ENCODE measurements at places on chromosomes 16 and 17.
A peak's percentile ranks its signal among the peaks of the same experiment; 100 is the strongest.

DNA sequence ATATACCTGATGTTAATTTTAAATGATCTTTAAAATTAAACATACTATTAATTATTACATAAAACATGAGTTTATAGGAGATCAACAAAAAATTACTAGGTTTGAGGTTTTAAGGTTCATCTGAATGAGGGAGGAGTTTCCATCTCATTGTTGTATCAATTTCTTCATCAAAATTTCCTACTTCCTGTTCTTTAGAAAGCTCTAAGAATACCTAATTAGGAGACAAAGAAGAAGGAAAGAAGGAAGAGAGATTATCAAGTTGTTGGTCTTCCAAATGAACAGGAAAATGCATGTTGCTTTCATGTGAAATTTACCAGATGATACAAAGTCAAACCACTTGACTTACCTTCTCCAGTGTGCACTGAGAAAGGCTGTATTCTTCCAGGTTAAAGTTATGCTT, 18.1 kb upstream of the ABCA9 start:
- no peak for DNase-seq

GRCh38 chr16:11708421-11708820, 34.2 kb downstream of the TXNDC11 start:
- no peak for DNase-seq

GRCh38 chr16:1335996-1336395, 2.6 kb downstream of the BAIAP3 start:
- no peak for DNase-seq

DNA sequence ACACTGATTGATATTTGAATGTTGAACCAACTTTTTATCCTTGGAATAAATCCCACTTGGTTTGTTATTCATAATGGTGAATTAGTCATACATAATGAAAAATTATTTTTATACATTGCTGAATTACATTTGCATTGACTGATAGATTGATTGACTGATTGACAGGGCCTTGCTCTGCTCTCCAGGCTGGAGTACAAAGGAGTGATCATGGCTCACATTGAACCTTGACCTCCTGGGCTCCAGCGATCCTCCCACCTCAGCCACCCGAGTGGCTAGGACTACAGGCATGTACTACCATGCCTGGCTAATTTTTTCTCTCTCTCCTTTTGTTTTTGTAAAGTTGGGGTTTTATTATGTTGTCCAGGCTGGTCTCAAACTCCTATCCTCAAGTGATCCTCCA, 97.8 kb downstream of the ARHGAP44 start:
- DNase-seq, result no peak

- peak; percentile 79 for DNase-seq
These were observed at the start of gene METRNL for GRCh38 chr17:83079352-83079747. Gene METRNL, plus strand, starts transcription at chr17:83079609. Its CDS starts 207 bp downstream, at chr17:83079816.

DNA sequence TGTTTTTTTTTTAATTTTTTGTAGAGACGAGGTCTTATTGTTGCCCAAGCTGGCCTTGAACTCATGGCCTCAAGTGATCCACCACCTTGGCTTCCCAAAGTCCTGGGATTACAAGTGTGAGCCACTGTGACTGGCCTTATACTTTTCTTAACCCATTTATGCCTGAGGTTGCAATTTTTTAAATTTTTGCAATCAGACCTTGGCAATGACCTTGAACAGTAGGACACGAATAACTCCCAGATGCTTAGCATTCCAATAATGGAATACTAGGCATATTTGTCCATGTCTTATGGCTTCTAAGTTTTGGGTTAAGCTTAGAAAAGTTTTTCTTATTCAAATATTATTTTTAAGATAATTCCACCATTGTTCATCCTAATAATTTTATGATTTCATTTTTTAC, 28.3 kb upstream of the TMEM97 start:
- DNase-seq, result no peak

GRCh38 chr16:58011652-58012051, 10.4 kb downstream of the USB1 start:
- DNase-seq, result no peak

GRCh38 chr17:2053380-2054261, 1.3 kb upstream of the HIC1 start:
- peak; percentile 90 for DNase-seq

- no peak for DNase-seq
These were observed 17.2 kb downstream of the MRC2 start for GRCh38 chr17:62644487-62645173.

GRCh38 chr17:2076087-2076984, 21.4 kb downstream of the HIC1 start:
- DNase-seq, result no peak

DNA sequence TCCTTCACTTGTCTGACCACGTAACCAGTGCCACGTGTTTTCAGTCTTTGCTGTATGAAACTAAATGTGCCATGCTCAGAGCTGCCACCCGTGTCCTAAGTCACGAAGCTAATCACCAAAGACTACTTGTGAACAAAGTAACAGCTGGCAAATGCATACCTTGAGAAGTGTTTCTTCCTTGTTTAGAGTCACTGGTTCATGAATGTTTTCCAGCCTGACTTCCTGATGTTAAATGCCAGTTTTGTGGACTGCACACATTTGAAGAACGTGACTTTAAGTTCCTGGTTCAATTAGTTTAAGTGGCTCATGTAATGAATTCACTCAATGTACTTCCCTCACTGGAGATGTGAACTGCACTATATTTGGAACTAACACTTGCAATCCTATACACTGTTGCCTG, 19.9 kb upstream of the KPNB1 start:
- DNase-seq, result no peak

- DNase-seq, result peak; percentile 45
These were observed 5.1 kb downstream of the CYB5D1 start for GRCh38 chr17:7862692-7863437.

GRCh38 chr17:10652984-10653659, 4.0 kb downstream of the MYH3 start:
- DNase-seq, result peak; percentile 32

DNA sequence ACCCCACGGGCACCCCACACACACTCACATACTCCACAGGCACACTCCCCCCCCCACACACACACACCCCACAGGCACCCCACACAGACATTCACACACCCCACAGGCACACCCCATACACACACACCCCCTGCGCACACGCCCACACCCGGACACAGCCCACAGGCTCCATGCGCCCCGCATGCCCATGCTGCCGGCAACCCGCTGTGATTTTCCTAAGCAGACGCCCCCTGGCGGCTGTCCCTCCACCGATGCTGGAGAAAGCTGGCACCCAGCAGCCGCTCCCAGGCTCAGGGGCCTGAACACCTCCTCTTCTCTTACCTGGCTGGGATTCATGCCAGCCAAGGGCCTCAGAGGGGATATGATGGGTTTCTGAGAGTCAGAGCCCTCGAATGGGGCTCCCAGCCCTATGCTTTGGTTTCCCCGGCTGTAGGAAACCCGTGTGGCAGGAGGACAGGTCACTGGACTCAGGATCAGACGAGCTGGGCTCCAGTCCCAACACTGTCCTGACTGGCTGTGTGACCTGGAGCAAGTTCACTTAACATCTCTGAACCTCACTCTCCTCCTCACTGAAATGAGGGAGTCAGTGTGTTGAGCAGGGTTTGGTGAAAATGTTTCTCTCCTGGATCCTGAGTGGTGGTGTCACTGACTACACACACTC, 19.6 kb upstream of the TNFRSF13B start:
- DNase-seq, result peak; percentile 85
